ENCODE measurements at places on chromosomes 13 and 19.
A peak's percentile ranks its signal among the peaks of the same experiment; 100 is the strongest.

- DNase-seq = no peak
Observed at GRCh38 chr13:114196629-114197028, 17.6 kb downstream of the CFAP97D2 start.

DNA sequence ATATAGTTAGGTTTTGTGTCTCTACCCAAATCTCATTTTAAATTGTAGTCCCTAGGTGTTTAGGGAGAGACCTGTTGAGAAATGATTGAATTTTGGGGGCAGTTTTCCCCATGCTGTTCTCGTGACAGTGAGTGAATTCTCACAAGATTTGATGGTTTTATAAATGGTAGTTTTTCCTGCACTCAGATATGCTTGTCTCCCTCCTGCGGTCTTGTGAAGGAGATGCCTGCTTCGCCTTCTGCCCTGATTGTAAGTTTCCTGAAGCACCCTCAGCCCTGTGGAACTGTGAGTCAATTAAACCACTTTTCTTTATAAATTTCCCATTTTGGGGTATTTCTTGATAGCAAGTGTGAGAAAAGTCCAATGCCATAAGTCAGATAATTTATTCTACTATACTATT is 1977.5 kb upstream of the PCDH20 start:
- no peak for DNase-seq

- no peak for DNase-seq
Observed at GRCh38 chr13:97577026-97577425, 143.1 kb downstream of the RAP2A start.

- peak; percentile 67 for DNase-seq
Observed at GRCh38 chr19:29942404-29943261, 594 bp downstream of the URI1 start.

- DNase-seq = peak; percentile 79
Observed at GRCh38 chr19:6530386-6531162, at the start of gene TNFSF9. TNFSF9 (plus strand) TSS chr19:6531026; CDS start chr19:6531037, 11 bp downstream.

- peak; percentile 18 for DNase-seq
Observed at GRCh38 chr13:27533155-27533643, 82.8 kb upstream of the MTIF3 start.

GRCh38 chr19:51030631-51031030 is 4.2 kb downstream of the KLK12 start:
- DNase-seq = no peak

GRCh38 chr13:64675255-64675892 is 2554.8 kb downstream of the PCDH9 start:
- no peak for DNase-seq

- no peak for DNase-seq
Observed at GRCh38 chr13:40187841-40188591, 478.4 kb downstream of the FOXO1 start.

GRCh38 chr19:46678110-46678732 is 17.2 kb upstream of the DACT3 start:
- DNase-seq = peak; percentile 51

- no peak for DNase-seq
Observed at GRCh38 chr19:40078377-40078776, 12.4 kb downstream of the ZNF780A start.

DNA sequence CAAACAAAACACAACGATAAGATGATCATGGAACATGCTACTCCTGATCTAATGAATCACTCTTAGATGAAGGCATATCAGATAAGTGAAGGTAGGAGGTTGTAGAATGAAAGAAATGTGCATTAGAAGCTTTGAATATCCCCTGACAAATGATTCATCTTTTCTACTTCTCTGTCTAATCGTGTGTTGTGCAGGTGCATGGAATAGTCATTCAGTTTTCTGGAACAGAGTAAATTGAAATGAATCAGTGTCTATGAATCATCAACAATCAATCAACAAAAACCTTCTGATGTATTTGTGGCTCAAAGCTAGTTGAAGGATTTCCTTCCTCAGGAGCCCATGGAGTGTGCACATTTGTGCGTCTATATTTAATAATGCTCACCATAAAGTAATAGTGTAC is 1290.4 kb upstream of the PCDH20 start:
- DNase-seq = no peak

GRCh38 chr13:41699759-41700158 is 242.4 kb downstream of the RGCC start:
- no peak for DNase-seq

DNA sequence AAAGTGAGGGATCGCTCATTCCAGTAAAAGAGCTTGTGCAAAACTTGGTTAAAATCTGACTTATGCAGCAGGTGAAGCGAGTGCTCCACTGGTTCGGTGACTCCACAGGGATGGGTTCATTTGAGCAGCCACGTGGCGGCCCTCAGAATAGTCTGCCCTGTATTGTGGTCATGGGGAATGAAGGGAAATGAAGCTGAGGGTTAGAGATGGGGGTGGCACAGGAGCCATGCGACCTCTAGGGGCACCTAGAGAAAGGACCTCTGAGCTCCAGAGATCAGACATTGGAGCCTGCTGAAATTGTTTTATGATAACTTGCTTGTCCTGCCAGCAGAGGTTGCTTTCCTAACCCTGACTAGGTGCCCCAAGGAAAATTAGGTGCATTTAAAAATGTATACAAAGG is 26.6 kb downstream of the CBY2 start:
- no peak for DNase-seq

GRCh38 chr19:19059837-19060611 is 3.8 kb upstream of the SLC25A42 start:
- no peak for DNase-seq

- DNase-seq = peak; percentile 62
Observed at GRCh38 chr13:39602614-39603366, at the start of gene LHFPL6. LHFPL6 (minus strand) TSS chr13:39603193.

GRCh38 chr19:17996826-17997316 is 11.1 kb upstream of the ARRDC2 start:
- DNase-seq = peak; percentile 80

GRCh38 chr19:48218997-48219396 is 36.7 kb downstream of the CARD8 start:
- DNase-seq = no peak

DNA sequence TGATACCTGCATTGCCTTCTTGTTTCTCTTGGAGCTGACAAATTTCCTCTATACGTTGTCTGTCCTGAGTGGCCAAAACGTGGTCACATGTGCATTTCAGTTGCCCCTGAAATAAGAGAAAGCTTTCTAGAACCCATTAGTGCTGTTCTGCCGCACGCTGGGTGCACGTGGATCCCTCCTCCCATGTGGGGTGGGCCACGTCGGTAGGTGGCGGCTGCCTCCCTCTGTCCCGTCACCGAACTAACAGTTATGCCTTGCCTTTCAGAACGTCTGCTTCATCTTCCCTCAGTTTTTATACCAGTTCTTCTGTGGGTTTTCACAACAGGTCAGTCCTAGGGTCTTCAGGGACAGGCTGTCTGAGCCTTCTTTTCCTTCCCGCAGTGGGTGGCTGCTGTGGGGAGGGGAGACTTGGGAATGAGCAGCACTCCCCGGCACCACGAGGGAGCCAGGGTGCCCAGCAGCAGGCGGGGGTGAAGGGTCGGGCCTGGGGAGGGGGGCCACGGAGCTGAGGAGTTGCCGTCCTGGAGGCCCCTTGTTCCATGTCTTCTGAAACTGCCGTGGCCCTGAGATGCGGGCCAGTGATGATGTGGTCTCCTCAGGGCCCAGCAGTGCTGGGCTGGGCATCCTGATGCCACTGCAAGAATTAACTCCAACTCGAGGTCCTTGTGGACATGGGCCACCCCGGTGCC is 109.7 kb upstream of the MCF2L start:
- DNase-seq = no peak

- no peak for DNase-seq
Observed at GRCh38 chr19:38003438-38004185, 96.6 kb downstream of the SIPA1L3 start.

DNA sequence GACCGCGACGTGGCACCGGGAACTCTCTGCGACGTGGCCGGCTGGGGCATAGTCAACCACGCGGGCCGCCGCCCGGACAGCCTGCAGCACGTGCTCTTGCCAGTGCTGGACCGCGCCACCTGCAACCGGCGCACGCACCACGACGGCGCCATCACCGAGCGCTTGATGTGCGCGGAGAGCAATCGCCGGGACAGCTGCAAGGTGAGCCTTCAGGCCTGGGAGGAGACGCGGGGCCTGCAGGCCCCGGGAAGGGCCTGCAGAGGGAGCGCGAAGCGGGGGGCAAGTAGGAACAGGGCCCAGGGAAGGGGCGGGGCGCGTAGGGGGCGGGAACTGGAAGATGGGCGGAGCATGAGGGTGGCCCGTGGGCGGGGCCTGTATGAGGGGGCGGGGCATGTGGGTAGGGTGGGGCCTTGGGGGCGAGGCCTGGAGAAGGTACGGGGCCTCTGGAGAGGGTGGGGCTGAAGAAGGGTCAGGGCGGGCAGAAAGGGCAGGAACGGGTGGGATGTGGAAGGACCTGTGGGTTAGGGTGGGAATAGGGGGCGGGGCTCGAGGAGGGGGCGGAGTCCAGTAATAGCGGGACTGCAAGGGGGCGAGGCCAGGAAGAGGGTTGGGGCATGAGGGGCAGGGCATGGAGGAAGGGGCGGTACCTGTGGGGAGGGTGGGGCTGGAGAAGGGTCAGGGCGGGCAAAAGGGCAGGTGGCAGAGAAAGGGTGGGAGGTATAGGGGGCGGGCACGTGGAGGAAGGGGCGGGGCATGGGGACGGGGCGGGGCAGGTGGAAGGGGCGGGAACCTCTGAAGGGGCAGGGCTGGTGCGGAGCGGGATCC is 2.5 kb downstream of the CFD start:
- peak; percentile 49 for DNase-seq

- no peak for DNase-seq
Observed at GRCh38 chr19:18204394-18205199, 755 bp upstream of the RAB3A start.

GRCh38 chr13:48318377-48318811 is 14.8 kb downstream of the RB1 start:
- no peak for DNase-seq

DNA sequence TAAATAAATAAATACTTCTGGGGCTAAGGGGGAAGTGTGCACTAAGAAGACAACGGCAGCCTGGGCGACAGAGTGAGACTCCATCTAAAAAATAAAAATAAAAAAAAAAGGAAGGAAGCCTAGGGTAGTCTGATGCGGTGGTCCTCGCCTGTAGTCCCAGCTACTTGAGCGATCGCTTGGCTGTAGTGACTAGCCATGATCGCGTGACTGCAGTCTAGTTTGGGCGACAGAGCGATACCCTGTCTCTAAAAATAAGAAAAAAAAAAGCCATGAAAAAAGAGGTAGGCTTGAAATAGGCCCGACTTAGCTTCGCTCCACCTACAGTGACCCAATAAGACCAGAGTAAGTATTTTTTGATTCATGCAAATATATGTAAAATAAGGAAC is 661 bp upstream of the BABAM1 start:
- DNase-seq = no peak

Measured in activated T-cell treated with anti-CD3 and anti-CD28 coated beads for 24 hours (primary cell).